Spinal cord (tissue), 10 donors: ENCODE measurements at places on chromosomes 7 and 10. TPM values are rescaled to one million over a fixed set of nuclear protein-coding genes. Genes with fewer than 3 reads are reported as not detected.
A peak's percentile ranks its signal among the peaks of the same experiment; 100 is the strongest.

Gene AS3MT
- total RNA-seq = 7.8 TPM

Gene BICC1
- total RNA-seq = 34.7 TPM

- DNase-seq = no peak
These were observed 12.7 kb downstream of the SHH start for GRCh38 chr7:155799514-155799913.

DNA sequence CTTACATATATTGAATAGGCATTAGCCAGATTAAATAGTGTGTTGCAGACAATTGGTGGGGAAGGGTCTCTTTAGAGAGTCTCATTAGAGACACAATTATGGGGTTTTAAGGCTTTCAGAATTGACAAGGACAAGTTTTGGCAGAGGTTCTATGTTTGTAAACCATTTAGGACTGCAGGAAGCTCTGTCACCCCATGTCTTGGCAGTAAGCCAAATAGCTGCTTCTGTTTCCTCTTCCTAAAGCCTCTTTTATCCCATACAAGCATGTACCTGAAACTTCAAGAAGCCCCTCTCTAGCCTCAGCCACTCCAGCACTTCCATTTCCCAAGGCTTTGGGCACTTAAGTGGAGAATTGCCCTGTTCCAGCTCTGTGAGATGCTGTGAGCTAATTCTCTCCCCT, 21.8 kb upstream of the LRRC4 start:
- DNase-seq = peak; percentile 74

GRCh38 chr7:151813445-151813844, 63.5 kb downstream of the PRKAG2 start:
- no peak for DNase-seq

DNA sequence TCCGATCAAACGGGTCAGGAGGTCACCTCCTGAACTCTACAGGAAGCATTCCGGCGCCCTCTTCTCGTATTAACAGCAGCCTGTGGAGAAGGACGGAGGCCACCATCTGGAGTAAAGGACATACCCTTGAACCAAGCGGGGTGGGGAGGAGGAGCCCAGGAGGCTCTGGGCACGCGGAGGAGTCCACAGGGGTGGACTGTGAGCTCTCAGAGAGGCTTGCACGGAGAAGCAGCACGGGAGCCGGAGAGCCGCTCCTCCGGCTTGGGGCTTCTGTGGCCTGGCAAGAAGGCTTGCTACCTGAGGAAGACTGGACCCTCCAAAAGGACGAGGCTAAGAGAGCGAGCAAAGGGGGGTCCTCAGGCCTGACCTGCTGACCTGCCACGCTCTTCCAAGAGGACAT, 77.9 kb downstream of the MAD1L1 start:
- DNase-seq = no peak
